Left lung (tissue), 14 donors: ENCODE measurements at places on chromosomes 4 and X.

- no peak for DNase-seq
Observed at GRCh38 chr4:40607221-40607620, 22.4 kb downstream of the RBM47 start.

DNA sequence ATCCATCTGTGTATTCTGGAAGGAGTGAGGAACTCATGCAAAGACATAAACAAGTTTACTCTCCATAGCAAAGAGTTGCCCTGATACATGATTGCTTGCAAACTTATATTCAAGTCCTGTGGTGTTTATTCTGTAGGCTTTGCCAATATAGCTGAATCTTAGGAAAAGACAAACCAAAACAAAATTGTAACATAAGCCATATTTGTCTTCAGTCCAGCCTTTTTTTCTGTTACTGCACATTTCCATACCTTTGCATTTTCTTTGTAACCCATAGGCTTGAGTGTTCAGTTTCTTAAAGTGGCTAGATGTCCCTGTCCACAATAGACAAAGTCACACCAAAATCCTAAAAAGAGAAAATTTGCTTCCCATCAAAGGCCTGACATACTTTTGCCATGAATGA lies 120.4 kb downstream of the PPARGC1A start:
- DNase-seq: peak; percentile 20

GRCh38 chrX:70012756-70013155 lies 37.0 kb downstream of the AWAT2 start:
- DNase-seq: no peak

DNA sequence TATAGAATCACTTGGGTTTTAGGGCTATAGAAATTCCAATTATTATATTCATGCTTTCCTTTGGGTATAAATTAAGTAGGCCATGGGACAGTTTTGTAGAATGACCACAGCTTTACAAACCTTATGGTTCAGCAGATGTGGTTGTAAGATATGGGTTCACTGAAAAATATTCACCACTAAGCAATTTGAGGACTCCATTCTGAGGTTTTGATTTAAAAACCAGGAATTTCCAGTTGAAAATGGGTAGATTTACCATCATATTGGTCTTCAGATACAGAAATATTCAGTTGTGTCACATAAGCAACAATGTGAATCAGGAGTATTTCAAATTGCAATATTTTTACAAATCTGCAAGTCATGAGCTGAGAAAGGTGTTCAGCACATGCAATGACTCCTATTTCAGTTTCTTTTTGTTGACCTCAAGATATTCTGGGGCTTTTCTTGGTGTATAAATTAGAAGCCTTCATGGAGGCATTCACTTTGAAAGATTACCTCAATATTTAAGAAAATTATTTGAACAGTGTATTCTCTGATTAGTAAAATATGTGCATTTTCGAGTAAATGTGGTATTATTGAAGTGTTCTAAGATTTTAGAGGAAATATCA lies 218.4 kb upstream of the HCCS start:
- DNase-seq: no peak

DNA sequence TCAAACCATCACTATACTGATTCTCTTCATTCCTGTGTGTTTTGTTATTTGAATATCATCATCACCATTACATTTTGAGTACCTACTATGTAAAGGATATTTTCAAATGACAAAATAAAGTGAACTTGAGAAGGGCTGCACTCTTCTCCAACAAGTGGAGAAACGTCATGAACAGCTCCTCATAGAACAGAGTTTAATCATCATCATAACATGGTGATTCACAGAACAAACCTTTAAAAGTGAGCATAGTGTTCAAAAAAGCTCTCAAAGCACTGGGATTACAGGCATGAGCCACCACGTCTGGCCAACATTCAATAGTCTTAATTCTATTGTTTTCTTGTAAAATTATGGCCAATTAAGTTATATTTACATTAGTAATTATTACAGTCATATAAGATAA lies 993.9 kb downstream of the PDHA2 start:
- no peak for DNase-seq

DNA sequence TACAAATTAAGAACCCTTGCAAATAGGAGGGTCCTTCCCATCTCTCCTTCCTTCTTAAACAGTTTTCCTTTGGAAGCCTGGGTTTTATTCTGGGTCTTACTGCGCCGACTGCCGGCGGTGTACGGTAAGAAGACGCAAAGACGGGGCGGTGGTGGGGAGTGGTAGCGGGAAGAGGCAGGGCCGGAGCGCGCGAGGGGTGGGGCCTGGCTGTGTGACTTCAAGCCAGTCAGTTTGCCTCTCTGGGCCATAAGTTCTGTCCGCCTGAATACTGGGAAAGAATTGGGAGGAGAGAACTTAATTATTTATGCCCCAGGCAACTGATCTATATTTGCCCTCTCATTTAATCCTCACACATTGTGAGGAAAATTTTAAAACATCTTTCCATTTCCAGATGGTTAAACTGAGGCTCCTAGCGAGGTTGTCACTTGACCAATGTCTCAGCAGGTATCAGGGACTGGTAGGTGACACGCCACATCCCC lies 726 bp upstream of the KANTR start:
- DNase-seq: peak; percentile 84

GRCh38 chr4:186151499-186151898 lies 39.9 kb upstream of the CYP4V2 start:
- no peak for DNase-seq

GRCh38 chrX:129144172-129145038 lies 378.9 kb downstream of the SMARCA1 start:
- DNase-seq: no peak

DNA sequence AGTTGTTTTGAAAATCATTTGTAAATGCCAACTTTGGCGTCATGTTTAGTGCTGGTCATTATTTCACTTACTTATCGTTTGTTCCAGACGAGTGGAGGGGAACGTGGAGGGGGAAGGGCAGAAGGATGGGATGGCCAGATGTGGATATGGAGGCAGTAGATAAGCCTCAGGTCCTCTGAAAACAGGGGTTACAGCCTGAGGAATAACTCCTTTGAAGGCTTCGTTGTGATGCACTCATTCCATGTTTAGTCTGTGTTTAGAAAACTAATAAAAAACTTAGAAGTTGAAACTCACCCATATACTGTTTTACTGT lies 1.1 kb downstream of the MOB1B start:
- DNase-seq: no peak

DNA sequence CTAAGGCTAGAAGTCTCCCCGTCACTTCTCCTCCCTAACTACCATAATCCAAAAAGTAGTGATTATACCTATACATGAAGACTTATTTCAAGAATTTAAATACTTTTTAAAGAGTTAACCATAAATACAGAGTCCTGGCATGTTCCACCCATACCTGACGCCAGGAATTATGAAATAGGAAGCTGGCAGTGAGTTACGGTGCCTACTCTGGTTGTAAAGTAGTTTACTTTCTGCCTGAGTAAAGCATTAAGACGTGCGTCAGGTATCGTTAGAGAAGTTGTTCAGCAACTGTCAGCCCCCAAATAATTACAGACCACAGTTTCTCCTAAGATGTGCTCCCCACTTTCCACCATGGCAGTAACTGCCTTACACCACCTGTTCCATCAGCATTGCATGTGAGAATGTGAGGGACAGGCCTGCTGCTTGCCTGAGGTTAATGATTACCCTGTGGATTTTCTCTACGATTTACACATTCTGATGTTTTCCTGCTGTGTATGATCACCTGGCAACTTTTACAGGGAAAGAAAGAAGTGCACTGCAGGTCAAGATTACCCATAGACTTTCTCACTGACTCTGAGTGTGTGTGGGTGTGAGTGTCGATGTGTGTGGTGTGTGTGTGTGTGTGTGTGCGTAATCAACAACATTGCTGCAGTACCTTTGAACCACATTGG lies 92.3 kb upstream of the SLC7A11 start:
- no peak for DNase-seq

DNA sequence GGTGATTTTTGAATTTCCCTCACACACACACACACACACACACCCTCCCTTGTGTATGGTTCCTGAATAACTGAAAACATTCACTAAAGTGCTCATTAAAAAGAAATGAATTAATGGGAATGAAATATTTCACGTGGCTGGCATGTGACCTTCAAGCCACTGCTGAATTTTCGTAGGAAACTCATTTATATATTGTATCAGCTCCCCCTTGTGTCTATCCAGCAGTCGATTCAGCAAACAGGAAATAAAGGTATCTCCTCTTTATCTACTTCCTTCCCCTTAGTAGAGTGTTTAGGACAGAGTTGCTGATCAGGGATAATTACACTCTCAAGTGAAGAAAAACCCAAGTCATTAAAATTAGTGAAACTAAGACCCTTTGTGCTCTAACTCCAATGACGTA lies 912.6 kb upstream of the LCORL start:
- no peak for DNase-seq

DNA sequence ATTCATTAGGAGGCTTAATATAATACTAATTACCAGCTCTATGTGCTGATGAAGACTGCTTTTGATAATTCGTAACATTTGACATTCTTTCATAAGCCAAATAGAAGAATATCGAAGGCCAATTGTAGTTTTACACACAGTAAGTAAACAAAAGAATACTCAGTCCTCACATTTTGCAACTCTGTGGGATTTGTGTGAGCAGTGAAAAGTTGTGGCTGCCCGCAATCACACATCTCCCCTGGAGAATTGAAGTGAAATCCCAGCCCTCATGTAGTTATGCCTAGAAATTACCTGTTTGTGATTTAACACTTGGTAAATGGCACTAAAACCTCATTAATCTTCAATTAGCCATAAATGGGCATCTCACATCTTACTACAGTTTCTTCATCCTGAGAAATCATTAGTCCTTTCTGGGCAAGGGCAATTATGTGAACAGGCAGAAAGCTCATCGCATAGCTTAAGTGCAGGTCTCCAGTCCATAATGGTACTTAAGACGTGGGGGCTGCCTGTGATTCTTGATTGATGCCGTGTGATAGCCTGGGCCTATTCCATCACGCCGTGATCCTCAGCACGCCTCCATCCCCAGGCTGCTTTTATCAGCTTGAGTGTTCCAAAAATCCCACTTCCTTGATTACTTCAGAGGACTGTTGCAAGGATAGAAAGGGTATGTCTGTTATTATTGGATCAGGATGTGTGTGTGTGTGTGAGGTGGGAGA lies 97.9 kb upstream of the METTL14 start:
- DNase-seq: no peak
